A172 (cell line): ENCODE measurements at places on chromosomes 3 and 15. TPM values are rescaled to one million over a fixed set of nuclear protein-coding genes. Genes with fewer than 3 reads are reported as not detected.

TWF2 gene
- total RNA-seq = 93.0 and 94.6 TPM in 2 replicates

ROPN1 gene
- 0.14 TPM in 1 of 2 replicates, not detected in the other for total RNA-seq

RRP9 gene
- total RNA-seq = 48.7 and 51.4 TPM in 2 replicates

TPRG1 gene
- total RNA-seq = 1.1 and 5.4 TPM in 2 replicates

RAB6B gene
- 0.33 and 1.3 TPM in 2 replicates for total RNA-seq

PLSCR2 gene
- total RNA-seq = not detected in 2 replicates

EFCAB12 gene
- total RNA-seq = 0.05 and 0.10 TPM in 2 replicates

RAD51 gene
- 13.6 and 15.7 TPM in 2 replicates for total RNA-seq

GRCh38 chr3:148790851-148791735, 36.5 kb upstream of the CPB1 start:
- DNase-seq = no peak

GRCh38 chr3:134364061-134364935, 9.9 kb downstream of the AMOTL2 start:
- peak; percentile 98 for DNase-seq

DNA sequence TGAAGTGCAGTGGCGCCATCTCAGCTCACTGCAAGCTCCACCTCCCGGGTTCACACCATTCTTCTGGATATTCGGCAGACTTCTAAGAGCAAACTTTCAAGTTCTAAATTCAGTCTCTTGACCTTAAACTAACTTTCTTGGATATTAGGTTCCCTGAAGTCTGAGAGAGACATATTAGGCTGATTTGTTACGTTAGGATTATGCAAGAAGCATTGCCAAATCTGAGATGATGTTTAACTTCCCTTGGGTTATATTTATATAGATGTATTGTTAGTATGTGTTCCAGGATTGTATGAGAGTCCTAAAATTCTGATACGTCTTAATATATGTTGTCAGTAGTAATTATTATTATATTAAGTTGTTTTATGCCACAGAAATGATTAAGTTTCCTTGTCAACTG, 80.1 kb downstream of the SLC6A1 start:
- DNase-seq = no peak

- no peak for DNase-seq
Observed at GRCh38 chr3:35549690-35550089, 89.6 kb upstream of the ARPP21 start.

- DNase-seq = no peak
Observed at GRCh38 chr15:65343374-65343981, 34.3 kb downstream of the IGDCC3 start.

DNA sequence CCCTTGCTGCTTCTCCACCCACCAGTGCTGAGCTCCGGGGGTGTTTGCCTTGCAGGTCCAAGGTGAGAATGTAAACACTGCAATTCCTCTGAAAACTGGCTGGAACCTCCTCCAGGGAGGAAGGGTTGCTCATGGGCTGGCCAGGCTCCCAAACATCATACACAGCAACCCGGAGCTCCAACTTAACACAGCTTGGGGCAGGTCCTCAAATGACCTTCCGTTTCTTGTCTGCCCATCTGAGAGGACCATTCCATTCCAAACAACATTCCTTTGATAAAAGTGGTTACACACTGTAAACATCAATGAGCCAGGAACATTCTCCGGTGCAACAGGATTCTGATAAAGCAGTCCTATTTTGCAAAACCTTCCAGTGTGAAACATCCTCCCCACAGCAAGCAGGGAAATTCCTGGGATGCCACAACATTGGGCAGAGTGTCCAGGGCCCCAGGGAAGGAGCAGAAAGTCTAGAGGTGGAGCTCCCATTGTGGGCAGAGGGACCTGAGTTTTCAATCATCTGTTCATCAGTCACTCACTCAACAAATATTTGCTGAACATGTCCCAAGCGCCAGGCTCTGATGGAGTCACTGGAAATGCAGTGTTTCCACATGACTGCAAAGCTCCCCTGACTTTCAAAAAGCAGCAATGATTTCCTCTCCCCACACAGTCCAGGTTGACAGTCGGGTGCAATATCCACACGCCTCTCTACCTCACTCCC, 7.3 kb upstream of the HEG1 start:
- peak; percentile 99 for DNase-seq

DNA sequence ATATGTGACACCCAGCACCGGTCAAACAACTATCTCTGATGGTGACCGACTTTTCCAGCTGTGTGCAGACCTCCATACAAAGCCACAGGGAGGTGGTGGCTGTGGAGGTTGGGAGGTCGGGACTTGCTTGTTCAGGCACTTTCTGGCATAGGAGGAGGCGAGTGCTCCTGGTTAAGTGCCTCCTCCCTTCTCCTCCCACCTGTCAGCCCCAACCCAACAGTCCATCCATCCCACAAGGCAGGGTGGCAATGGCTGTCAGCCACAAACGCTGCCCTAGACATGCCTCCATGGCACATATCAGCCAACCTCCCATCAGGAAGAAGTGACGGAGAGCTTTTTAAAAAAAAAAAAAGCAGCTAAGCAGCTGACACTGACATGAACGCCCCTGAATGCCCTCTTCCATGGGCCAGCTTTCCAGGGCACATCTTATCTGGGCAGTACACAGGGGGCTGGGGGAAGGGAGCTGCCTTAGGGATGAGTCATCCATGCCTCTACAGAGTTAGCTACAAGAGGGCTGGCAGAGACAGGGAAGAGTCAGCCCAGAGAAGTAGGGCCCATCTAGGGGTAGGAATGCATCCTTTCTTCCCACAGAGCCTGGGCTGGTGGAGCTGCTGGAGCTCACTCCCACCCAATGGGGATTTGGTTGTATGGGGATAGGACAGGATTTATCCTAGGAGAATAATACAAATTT, 41.2 kb downstream of the CCDC12 start:
- peak; percentile 98 for DNase-seq
